ENCODE measurements at places on chromosomes 16 and 17.

DNA sequence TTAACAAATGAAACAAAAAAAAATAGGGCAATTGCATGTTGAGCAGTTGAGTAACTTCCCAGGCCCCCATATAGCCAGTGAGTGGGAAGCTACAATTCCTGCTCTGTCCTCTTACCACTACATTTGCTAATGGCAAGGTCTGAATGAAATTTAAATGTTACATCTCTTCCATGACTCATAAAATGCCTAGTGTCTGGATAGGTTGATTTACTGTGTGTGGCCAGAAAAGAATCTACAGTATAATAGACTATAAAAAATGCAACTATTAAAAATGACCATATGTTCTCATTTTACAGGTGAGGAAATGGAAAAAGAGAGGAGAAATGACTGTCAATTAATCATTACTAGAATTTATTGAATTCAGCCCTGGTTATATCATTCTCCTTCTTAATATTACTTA lies 1199.3 kb downstream of the CDH11 start:
- no peak for DNase-seq

DNA sequence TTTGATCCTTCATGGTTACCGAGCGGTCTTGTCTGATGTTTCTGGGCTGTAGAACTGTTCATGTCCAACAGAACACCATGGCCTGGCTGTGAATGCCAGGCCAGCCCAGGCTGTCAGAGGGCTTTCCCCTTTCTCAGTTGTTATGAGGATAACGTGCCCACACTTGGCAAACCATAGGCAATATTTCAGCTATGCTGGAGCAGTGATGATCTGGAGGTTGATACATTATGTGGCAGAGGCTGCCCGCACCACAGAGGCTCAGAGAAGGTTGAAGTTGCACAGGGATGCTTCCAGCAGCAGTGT lies 92.9 kb downstream of the C16orf78 start:
- no peak for DNase-seq

GRCh38 chr16:50202926-50203624 lies 50.0 kb downstream of the TENT4B start:
- peak; percentile 62 for DNase-seq

- DNase-seq = peak; percentile 30
Measured at GRCh38 chr17:76384987-76385891, 830 bp downstream of the SPHK1 start.

GRCh38 chr16:67000384-67001351 lies 12.3 kb downstream of the CES4A start:
- peak; percentile 65 for DNase-seq

DNA sequence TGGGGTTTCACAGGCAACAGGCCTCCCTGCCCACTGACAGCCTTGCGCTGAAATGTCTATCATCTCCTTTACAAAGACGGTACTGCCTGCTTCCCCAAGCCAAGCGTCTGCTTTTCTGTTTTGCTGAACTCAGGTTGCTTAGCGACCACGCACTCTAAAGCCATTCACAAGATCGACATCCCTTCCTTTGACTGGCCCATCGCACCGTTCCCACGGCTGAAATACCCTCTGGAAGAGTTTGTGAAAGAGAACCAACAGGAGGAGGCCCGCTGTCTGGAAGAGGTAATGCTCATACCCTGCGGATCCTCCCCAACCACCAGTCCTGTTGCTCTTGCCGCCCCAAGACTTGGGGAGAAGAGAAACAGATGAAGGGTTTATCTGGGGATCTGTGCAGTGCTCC lies 28.7 kb downstream of the TMEM186 start:
- DNase-seq = no peak

GRCh38 chr17:1244606-1245012 lies 25.6 kb upstream of the BHLHA9 start:
- peak; percentile 15 for DNase-seq

GRCh38 chr17:76981545-76982295 lies 113.5 kb downstream of the MGAT5B start:
- no peak for DNase-seq
